ENCODE measurements at places on chromosomes 3 and 15.

DNA sequence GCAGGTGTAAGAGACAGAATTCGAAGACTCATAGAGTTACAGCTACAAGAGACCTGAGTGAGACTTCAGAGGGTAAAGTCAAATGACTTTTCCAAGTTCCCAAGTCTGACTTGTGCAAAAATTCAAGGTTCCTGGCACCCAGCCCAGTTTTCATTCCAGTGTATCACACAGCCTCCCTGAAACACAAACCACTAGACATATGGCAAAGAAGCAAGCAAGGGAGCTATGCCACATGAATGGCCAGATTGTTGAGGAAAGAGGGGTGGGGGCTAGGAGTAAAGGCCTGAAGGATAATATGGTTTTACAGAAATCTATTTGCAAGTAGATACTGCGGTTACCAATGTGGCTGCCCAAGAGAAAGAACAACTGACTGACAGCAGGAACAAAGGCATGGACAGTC lies 301.2 kb downstream of the MECOM start:
- no peak for DNase-seq

DNA sequence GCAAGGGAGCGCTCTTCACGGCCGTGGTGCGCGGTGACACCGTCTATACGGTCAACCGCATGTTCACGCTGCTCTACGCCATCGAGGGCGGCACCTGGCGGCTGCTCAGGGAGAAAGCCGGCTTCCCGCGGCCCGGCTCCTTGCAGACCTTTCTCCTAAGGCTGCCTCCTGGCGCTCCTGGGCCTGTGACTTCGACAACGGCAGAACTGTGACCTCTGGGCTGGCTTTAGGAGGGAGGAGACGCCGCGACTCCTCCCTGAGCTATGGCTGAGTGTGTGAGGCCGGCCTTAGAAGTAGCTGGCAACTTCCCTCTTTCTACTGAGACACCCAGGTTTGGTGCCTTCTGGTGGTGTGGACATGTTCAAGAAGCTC lies 1.4 kb downstream of the KBTBD13 start:
- DNase-seq: peak; percentile 93

DNA sequence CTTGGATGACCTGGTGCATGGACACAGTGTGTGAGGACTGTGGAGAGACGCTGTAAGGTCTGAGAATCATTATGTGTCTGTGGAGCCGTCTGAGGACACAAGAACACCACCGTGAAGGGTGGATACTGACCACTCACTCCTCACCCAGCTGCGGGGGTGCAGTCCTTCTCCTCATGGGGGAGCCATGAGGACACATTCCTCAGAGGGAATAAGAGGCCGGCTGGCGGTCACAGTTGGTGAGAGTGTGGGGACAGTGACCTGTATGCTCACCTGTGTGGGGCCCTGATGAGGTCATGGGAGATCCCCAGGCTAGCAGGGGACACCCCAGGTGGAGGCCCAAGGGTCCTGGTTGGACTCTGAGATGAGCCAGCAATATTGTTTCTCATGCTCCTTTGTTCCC lies 2.5 kb upstream of the TRPM1 start:
- DNase-seq: no peak

DNA sequence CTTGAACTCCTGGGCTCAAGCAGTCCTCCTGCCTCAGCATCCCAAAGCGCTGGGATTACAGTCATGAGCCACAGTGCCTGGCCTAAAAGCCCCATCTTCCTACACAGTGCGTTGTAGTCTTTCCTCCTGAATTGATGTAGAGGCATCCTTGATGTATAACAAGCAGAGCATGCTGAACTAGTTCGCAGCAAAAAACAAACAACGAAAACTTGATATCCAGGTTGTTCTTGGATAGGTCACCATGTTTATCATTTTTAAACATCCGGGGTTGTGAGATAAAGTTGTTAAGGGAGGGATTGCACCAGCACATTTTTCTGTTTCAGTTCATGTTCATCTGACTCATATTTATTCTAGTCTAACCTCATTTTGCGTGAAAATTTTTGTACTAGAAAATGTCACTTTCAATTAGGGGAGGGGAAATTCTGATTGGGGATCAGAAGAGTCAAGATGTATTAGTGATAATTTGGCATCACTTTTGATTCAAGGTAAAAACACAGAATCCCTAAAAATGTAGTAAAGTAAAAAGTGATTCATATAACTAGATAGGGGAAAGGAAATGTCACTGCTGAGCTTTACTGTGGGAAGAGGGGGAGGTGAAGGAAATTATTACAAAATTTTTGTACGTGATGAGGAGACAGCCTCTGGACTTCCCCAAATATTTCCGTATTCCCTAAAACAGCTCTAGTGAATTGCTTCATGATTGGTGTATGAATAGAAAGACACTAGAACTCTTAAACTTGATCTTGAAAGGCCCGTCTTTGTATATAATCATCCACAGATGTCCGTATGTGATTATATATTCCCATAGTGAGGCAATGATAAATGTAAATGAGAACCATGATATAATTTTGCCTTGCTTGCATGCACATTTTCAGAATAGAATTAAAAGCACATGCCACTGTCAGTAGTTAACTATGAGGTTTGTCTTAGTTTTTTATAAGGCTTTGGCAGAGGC lies 22.9 kb downstream of the RAB8B start:
- no peak for DNase-seq

GRCh38 chr15:90930861-90931574 lies 1.3 kb downstream of the HDDC3 start:
- no peak for DNase-seq

DNA sequence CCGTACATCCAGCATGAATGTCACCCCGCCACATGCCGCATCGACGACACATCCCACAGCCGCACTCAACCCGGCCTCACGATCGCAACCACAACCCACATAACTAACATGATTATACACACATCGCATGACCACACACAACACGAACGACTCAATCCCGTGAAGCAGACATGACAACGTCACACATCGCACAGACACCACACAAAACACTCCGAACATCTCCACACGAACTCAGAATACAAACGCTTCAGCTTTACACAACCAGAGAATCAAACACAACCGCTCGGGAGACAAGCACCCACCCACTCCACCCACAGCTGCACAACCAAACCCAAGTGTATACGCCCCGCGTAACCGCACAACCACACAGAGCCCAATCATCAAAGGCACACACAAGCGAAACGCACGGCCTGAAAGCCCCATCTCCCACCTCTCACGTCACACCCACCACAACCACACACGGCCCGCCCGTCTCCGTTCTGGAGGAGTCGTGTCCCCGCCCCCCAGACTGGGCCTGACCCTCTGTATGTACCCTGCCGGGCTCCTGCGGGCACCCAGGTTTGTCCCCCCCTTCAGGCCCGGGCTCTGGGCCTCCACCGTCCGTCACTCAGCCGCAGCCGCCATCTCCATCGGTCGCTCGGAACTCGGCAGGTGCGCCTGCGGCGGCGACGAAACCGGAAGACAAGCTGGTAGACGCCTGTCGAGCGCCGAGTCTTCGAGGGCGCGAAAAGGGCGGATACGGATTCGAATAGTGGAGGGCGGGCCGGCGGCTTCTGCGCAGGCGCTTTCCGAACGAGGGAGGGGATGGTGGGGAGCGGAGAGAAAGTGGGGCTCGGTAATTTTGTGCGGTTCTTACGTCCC lies at the start of gene RBSN:
TSS of gene RBSN (minus strand) at position 646 of the 861 bp plus-strand sequence. CDS start 3,028 bp downstream, outside the sequence.
- peak; percentile 95 for DNase-seq

GRCh38 chr3:141049681-141050080 lies 1.5 kb upstream of the SPSB4 start:
- DNase-seq: peak; percentile 30

DNA sequence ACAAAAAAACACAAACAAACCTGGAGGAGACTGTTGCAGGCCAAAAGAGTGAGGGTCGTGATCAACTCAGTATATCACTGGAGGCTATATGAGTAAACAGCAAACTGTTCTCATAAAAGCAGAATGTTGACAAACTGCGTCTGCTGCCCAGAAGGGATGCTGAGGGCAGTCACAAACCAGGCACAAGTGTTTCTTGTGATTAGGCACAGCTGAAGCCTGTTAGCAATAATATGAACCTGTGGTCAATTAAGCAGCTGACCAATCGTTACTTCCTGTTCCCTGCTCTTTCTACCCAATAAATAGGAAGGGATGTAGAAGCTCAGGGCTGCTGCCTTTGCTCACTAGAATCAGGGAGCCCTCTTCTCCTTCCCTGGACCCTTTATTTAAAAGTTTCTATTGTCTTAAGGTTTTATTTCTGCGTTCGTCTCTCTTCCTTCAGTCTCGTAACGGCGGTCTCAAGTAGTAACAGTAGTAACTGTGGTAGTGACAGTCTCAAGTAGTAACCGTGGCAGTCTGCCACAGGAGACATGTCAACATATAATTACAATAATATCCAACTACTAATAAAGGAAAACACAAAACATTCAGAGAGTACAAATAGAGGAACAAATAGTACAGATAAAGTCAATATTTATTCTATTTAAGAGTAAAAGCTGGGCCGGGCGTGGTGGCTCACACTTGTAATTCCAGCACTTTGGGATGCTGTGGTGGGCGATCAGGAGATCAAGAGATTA lies 698.4 kb upstream of the CCDC54 start:
- no peak for DNase-seq

- DNase-seq: no peak
Observed at GRCh38 chr3:134449951-134450350, 35.8 kb downstream of the ANAPC13 start.

GRCh38 chr15:40266828-40267304 lies 16.0 kb downstream of the ANKRD63 start:
- peak; percentile 86 for DNase-seq

GRCh38 chr15:45107941-45108630 lies 5.9 kb downstream of the DUOX2 start:
- DNase-seq: no peak

- DNase-seq: peak; percentile 64
Observed at GRCh38 chr15:70323111-70323851, 225.6 kb upstream of the TLE3 start.

GRCh38 chr3:150439657-150440056 lies 31.6 kb downstream of the TSC22D2 start:
- no peak for DNase-seq

- peak; percentile 55 for DNase-seq
Observed at GRCh38 chr3:52456169-52456799, 880 bp downstream of the NISCH start.

GRCh38 chr3:9347887-9348286 lies 15.0 kb upstream of the THUMPD3 start:
- DNase-seq: no peak

DNA sequence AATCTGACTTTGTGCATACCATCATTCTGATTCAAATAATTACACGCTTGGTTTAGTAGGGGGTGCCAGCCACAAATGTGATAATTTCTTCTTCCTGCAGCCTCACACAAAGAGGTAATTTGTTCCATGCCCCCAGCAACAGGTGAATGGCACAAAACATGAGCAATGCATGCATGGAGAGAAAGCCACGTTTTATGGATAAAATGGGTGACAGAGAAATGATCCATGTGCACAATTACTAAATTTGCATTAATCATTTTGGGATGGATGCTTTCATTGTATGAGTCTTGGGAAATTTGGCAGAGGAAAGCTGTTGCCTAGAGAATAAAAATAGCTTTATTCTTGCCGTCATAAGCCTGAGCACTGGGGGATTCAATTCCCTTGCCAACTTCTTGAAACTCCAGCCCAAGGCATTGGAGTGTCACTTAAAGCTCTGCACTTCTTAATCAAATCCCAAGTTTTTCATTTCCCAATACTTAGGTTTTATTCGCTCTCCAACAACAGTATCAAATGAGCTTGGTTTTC lies 411.6 kb downstream of the GBE1 start:
- no peak for DNase-seq

DNA sequence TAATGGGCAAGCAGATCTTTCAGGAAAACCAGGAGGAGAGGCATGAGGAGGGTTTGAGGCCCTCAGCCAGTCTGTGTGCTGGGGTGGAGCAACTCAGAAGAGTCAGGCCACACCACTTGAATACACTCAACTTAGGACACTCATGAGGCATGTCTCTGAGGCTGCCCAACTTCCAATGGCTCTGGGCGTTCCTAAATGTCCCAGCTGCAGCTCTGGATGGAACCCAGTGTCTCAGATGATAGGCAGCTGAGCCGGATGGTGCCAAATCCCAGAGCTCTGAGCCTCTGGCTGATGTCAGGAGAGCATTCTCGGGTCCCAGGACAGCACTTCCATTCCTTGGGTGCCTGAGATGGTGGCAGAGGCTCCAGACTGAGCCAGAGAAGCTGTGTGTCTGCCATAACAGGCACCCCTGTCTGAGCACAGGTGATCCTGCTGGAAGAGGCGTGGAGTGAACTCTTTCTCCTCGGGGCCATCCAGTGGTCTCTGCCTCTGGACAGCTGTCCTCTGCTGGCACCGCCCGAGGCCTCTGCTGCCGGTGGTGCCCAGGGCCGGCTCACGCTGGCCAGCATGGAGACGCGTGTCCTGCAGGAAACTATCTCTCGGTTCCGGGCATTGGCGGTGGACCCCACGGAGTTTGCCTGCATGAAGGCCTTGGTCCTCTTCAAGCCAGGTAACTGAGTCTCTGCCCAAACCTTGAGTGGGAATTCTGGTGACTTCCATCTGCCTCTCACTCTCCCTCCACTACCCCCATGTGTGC lies 2.8 kb downstream of the NR2E3 start:
- no peak for DNase-seq

GRCh38 chr3:22371036-22371435 lies 620.0 kb upstream of the ZNF385D start:
- DNase-seq: no peak
